ENCODE measurements at places on chromosomes 12 and 14.

DNA sequence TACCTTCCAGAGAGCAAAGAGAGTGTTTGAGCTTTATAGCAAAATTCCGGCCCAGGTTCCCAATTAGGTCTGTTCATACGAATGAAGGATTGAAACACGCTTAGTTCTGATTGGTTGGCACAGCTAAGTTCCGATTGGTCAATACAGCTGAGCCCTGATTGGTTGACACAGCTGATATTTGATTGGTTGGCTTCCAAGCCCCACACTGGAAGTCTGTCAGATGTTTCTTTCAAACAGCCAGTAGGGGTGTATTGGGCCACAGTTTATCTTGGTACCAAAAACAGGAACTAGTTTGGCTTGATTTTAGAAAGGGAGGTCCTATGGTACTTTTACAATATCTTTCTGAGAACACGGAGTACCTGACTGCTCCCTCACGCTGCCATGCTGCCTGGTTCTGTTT, 93.4 kb downstream of the CAND1 start:
- no peak for DNase-seq

DNA sequence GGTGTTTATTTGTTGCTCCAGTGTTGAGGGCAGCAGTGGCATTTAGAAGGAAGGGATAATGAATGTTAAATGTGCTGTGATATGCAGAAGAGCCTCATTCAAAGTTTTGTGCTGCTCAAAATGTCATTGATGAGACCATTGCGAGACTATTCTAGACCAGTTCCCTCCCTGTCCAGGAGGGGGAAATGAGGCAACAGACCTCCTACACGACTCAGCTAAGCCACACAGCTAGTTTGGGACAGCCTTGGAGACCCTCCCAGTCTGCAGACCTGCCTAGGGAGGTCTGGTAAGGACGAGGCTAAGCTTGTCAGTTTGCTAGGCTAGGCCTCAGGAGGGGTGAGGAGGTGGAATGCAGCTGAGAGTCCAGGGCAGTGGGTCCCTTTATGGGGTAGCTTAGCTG, 116.0 kb downstream of the NRXN3 start:
- no peak for DNase-seq

- DNase-seq = no peak
Measured at GRCh38 chr14:105861985-105862465, 335.6 kb downstream of the TMEM121 start.

GRCh38 chr14:105061428-105062047, 3.7 kb downstream of the GPR132 start:
- peak; percentile 60 for DNase-seq

DNA sequence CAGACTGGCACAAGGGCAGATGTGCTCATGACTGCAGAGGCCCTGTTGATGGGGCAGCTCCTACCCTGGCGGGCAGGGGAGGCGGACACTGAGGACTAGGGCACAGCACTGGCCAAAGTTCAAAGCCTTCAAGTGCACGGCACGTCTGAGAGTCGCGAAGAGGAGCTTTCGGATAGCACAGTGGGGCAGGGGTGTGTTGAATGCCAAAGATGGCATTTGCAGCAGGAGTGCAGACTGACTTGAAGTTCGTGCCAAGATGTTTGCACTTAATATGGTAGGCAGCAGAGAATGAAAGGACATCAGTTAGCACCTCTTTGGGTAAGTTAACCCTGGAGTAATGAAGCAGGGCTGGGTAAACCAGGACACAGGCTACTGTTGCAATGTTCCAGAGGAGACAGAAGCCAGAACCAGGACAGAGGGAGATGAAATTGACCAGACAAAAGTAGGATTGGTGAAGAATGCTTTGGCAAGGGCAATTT, 6.7 kb upstream of the EML1 start:
- no peak for DNase-seq

- no peak for DNase-seq
Measured at GRCh38 chr14:32224737-32225377, 21.8 kb upstream of the RNU6-8 start.

- no peak for DNase-seq
Measured at GRCh38 chr14:30332374-30332773, 226.6 kb upstream of the G2E3 start.

DNA sequence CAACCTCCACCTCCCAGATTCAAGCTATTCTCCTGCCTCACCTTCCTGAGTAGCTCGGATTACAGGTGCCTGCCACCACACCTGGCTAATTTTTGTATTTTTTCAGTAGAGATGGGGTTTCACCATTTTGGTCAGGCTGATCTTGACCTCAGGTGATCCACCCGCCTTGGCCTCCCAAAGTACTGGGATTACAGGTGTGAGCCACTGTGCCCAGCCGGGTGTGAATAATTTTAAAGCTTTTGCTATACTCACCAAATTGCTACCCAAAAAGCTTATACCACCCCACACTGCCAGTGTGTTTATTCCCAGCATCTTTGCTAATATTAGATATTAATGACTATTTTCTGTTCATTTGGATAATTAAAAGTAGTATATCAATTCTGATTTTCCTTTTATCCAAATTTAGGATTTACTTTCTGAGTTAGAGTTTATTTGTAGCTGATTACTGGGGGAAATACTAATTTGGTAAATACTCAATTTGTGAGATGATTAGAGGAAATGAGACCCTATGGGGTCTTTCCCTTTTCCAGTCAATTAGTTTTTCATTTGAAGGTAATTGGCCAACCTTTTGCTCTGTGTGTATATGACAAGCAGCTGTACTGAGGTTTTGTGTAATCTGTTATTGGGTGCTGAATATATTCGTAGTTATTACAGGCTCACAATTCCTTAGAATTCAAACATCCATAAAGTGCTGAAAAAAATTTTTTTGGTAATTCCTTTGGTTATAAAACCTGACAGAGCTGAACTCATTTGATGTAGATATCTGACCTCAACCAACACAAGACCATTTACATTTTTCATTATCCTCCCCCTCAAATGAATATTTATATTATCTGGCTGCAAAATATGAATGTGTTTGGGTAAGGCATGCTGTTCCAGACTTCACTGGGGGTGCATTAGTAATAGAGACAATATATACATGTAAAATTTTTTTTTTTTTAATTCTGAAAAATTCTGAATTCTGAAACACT, 73.6 kb downstream of the ANO6 start:
- DNase-seq = no peak

Data from femur (tissue), 1 donor.